Dermis microvascular lymphatic vessel endothelial cell (primary cell): ENCODE measurements at places on chromosomes 5 and 9. TPM values are rescaled to one million over a fixed set of nuclear protein-coding genes. Genes with fewer than 3 reads are reported as not detected.

GRCh38 chr9:90546200-90546599, 96.4 kb downstream of the DIRAS2 start:
- DNase-seq: no peak

GRCh38 chr9:115098226-115098965, 19.6 kb downstream of the TNC start:
- DNase-seq: no peak

GRCh38 chr9:13088720-13089427, 190.6 kb downstream of the MPDZ start:
- DNase-seq: peak; percentile 49

- no peak for DNase-seq
Observed at GRCh38 chr5:38734353-38734752, 111.5 kb upstream of the OSMR start.

DOLK gene
- total RNA-seq: 21.1 and 30.6 TPM in 2 replicates
